ENCODE measurements at places on chromosomes 3 and 15.

DNA sequence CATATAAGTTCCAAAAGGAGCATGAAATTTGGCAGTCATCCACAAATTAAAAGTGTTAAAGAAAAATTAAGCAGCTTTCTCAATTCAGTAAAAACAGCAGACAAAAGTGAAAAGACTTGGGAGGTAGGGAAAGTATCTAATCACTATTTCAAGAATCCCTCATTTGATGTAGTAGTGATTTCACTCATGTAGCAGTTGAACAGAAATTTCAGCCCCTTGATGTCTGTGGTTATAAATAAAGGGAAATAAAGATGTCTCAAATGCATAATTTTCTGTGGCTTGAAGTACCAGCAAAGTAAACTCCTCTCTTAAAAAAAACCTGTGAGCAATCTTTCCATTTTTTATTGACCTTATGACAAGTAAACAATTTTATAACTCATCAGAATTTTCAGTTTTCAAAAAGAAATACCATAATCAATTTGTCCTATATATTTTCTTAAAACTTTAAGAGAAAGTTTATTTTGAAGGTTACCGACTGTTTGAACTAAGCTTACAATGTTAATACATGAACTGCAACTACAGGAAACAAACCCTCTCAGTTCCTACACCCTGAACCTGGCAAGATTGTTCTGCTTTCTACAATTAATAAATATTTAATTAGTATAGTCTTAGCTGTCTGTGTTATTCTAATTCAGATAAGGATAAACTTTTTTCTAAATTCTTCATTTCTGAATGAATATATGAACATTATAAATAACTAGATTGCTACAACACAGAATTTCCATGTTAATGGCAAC is 94.2 kb downstream of the CBLB start:
- DNase-seq, result no peak
- peaks cover 13% of the 10 kb centered on the region for H3K4me1 ChIP-seq
- H3K4me3 ChIP-seq, result no peak overlapping the region
- H3K27ac ChIP-seq, result peak overlapping the region; percentile 28
- peaks cover 3% of the 10 kb centered on the region for H3K36me3 ChIP-seq

DNA sequence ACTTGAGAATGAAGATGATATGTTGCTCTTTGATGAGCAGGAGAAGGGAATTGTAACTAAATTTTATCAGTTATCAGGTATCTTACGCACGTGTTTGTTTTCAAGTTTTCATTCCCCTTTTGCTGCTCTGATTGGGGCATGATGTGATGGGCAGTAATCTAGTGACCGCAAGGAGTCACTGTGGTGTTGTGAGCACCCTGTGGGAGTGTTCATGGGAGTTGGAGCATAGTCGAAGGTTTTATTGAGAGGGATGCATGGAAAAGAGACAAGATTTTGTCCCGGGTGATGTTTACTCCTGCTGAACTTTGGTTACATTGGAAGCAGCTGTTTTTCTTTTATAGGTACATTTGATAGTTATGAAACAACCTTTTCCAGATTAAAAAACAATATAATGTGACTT is 2.1 kb downstream of the FAN1 start:
- H3K27ac ChIP-seq, result no peak overlapping the region
- no peak for DNase-seq
- H3K4me1 ChIP-seq, result peaks cover 11% of the 10 kb centered on the region
- H3K36me3 ChIP-seq, result peaks cover 9% of the 10 kb centered on the region
- no peak overlapping the region for H3K4me3 ChIP-seq
- H3K27me3 ChIP-seq, result no peaks in the 10 kb centered on the region

DNA sequence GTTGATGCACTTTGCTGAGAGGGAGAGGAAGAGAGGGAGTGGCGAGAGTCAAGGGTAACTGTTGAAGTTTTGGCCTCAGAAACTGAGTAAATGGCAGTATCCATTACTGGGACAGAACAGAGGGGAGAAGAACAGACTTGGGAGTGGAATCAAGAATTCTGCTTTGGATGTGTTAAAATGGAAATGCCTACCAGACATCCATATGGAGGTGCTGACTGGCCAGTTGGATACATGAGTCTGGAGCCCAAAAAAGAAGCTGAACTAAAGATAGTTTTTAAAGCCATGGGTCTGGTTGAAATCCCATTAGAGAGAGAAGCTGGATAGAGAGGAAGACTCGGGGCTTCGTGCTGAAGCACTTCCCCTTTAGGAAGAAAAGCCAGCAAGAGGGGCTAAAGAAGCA is 35.9 kb upstream of the NSMCE3 start:
- no peak overlapping the region for H3K27ac ChIP-seq
- H3K4me1 ChIP-seq, result no peaks in the 10 kb centered on the region
- no peaks in the 10 kb centered on the region for H3K27me3 ChIP-seq
- no peak overlapping the region for H3K4me3 ChIP-seq
- no peak for DNase-seq

DNA sequence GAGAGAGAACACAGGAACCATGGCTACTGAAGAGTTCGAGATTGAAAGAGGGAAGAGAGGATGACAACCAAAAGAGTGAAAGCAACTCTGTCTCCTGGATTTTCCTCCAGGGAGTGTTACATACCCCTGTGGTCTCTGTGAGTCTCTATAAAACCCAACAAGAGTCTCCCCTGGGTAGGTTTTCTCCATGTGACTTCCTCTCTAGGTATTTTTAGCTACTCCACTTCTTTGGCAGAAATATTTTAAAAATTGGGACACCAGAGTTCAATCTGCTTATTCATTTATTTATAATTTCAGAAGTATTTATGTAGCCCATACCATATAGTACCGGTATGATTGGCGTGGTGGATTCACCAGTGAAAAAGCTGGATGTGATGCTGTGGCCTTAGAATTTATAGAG is 671.7 kb upstream of the NR2F2 start:
- H3K36me3 ChIP-seq, result no peaks in the 10 kb centered on the region
- H3K27me3 ChIP-seq, result peaks cover 5% of the 10 kb centered on the region
- no peak for DNase-seq
- H3K27ac ChIP-seq, result no peak overlapping the region
